ENCODE measurements at places on chromosomes 7 and 10.

- no peak for DNase-seq
Measured at GRCh38 chr10:93087846-93088245, 14.2 kb downstream of the CYP26A1 start.

DNA sequence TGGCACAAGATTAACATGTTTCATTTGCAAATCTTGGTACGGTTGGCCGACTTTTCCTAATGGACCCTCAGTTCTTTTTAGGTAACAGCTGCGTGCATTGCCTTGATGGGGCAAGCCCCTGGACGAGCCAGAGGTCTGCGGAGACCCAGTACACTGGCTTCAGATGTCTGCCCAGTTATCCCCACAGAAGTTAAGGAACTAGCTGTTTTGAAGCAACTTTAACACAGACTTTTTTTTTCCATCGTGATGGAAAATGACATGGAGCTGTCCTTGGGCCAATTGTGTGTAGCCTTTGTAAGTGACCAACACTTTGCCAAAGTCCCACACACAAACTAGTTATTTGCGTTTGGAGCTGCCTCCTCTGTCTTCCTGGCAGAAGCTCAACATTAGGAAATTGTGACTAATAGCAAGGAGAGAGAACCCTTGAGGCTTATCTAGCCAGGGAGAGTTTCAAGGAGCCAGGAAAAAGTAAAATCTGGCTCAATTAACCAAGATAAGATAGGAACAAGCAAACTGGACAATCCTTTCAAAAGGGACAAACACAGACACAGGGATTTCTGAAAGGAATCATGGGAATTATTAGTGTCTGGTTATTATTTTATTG lies 99.6 kb upstream of the BMPER start:
- no peak for DNase-seq

DNA sequence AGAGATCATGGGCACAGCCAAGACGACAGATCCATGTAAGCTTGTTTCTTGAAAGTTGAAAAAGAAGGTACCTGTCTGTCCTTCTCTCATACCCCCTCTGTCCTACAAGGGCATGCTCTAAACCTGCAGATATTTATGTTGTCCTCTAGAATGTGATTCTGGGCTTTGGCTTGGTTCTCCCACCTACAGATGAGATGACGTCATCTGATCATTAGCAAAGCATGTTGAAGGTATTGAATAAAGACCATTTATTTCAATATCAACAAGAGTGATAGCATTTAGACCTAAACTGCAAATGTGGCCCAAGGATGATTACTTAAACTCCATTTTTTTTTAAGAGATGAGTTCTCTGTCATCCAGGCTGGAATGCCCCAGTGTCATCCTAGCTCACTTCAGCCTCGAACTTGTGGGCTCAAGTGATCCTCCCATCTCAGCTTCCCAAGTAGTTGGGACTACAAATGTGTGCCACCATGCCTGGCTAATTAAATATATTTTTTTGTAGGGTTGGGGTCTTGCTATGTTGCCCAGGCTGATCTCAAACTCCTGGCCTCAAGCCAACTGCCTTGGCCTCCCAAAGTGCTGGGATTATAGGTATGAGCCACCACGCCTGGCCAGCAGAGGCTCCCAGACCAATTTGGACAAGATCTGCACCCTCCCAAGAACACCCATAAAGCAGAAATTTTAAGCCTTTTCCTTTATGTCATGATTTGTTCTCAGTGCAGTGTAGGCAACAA lies 184.2 kb downstream of the PRPF18 start:
- no peak for DNase-seq

DNA sequence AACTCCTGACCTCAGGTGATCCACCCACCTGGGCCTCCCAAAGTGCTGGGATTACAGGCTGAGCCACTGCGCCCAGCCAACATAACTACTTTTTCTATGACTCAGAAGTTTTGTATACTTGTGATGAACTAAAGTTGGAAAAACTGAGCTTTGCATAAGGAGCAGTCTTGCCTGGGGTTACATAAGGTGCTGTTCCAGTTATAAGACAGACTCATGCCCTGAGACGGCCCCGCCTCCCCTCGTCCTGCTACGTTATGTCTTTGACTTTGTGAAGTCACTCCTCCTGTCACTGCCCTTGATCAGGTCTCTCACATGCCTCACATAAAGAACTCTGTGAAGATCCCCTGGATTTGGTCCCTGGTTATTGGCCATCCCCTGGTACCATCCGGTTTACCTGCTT lies 40.4 kb upstream of the OPN4 start:
- DNase-seq = no peak

GRCh38 chr7:28939844-28940544 lies 18.1 kb downstream of the TRIL start:
- no peak for DNase-seq

- peak; percentile 71 for DNase-seq
Measured at GRCh38 chr7:27424231-27424630, 181.6 kb downstream of the EVX1 start.

DNA sequence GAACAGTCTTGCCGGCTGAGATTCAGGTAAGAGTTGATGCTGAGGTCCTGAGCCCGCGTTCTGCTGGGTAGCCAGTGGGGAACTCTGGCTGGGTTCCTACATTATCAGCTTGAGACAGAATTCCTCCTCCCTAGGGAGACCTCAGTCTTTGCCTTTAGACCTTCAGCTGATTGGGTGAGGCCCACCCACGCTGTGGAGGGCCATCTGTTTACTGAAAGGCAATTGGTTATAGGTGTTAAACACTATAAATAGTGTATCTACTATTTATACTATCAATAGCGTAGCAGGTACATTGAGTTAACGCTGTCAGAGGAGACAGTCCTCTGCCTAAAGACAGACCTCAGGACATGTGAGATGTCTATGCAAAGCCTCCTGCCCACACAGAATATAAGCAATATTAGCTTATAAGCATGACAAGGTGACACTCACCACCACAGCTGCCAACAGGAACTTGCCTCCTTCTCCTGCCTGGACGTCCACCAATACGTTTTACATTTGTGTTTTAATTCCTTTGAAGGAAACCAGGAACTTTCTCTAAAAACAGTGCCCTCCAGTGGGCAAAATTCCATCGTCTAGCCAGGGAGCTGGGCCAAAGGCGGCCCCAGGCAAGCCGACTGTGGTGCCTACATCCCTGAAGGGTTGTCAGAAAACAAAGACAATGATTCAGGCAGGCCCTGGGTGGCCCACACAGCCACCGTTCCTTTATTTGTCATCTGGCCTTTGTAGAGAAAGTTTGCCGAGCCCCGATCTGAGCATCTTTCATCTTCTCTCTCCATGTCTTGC lies 58.8 kb downstream of the INSIG1 start:
- no peak for DNase-seq

DNA sequence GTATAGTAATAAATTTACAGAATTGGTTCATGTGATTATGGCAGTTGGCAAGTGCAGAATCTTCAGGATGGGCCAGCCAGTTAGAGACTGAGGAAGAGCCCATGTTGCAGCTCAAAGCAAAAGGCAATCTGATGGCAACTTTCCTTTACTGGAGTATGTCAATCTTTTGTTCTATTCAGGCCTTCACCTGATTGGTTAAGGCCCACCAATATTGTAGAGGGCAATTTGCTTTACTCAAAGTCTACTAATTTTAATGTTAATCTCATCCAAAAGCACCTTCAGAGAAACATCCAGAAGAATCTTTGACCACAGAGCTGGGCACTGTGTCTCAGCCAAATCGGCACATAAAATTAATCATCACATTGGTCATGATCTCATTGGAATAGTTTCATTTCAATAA lies 20.0 kb upstream of the POM121L12 start:
- DNase-seq = no peak

- no peak for DNase-seq
Measured at GRCh38 chr10:23310404-23310803, 34.2 kb downstream of the C10orf67 start.

- DNase-seq = no peak
Measured at GRCh38 chr10:49115015-49115795, at the start of gene VSTM4. Gene VSTM4, minus strand, starts transcription at chr10:49115522. Its CDS starts 37 bp downstream, at chr10:49115485.

DNA sequence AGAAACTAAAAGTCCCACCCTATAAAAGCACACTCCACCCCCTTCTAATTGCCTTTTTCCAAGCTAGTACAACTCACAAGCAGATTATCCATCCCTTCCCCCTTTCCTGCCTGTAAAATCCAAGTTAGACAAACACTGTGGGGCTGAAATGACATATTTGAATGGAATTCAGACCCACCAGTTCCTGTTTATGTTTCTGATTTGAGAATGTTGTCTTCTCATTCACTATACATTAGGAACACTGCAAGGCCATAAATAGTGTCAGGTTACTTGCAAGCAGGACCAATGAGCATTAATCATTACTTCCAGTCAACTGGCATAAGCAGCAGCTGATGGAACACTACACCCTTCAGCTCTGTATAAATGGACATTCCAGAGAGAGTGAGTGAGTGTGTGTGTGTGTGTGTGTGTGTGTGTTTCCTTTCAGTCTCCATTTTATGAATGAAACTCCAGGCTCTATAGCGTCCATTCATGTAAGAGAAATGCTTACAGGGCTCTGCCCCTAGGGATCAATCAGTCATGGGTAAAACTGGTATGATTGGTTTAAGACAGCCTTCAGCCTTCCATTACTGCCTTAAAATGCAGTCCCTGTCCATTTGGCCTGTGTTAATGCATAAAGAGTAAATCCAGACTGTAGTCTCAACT lies 69.3 kb downstream of the ETV1 start:
- peak; percentile 36 for DNase-seq

- no peak for DNase-seq
Measured at GRCh38 chr10:124693801-124694416, 50.3 kb downstream of the FAM53B start.

DNA sequence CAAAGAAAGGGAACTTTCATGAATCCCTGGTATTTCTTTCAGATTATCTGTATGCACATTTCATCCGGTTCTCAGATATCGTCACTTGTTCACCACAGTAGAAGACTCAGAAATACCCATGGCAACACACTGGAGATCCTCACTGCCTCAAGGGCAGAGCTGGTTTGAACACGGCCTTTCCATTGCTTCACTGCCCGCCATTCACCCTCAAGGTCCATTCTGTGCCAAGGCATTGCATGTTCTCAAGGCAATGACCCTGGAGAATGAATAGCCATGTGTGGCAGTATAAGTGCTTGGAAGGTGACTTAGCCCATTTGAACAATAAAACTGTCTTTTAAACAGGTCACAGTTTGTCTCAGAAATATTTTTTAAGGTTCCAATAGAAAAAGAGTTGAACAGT lies 606.5 kb downstream of the IPMK start:
- no peak for DNase-seq

DNA sequence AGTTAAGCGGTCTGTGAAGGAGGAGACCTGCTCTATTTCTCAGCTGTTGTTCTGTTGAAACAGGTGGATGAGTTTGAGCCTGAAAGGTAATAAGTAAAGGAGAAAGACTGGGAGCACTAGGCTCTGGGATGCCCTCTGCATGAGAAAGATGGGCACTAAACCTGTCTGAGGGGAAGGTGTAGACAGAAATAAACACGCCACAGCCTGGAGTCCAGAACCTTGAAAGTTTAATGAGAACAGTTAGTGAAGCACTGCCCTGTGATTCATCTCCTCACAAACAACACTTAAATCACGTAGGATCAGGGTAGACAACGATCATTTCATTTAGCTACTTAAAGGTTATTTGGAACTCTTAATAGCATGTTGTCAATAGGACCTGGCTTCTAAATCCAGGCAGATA lies 193.1 kb downstream of the PHTF2 start:
- no peak for DNase-seq

- no peak for DNase-seq
Measured at GRCh38 chr10:102150970-102151773, 1.0 kb upstream of the NOLC1 start.

GRCh38 chr10:33715303-33715975 lies 381.0 kb upstream of the NRP1 start:
- DNase-seq = no peak

GRCh38 chr10:116554628-116555027 lies 8.9 kb downstream of the PNLIP start:
- DNase-seq = no peak

DNA sequence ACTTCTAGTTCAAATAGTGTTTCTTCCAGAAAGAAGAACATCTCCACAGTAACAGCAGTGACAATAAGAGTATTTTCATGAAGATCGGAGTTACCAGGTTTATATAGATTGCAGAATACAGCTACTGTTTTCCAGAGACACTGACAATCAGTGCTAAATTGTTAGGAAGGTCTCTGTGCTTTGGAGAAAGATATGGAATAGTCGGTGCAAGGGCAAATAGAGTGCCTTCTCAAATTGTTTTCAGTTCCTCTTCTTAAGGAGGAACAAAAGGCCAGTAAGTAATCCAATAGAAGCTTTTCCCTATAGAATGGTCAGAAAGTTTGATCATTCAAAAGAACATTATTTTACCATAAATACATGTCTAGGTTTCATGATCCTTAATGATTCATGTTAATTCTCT lies 2.6 kb upstream of the KIAA1217 start:
- DNase-seq = no peak

GRCh38 chr10:79447911-79448731 lies 2.7 kb upstream of the ZCCHC24 start:
- no peak for DNase-seq

GRCh38 chr7:107269790-107270189 lies 101.0 kb downstream of the HBP1 start:
- no peak for DNase-seq

DNA sequence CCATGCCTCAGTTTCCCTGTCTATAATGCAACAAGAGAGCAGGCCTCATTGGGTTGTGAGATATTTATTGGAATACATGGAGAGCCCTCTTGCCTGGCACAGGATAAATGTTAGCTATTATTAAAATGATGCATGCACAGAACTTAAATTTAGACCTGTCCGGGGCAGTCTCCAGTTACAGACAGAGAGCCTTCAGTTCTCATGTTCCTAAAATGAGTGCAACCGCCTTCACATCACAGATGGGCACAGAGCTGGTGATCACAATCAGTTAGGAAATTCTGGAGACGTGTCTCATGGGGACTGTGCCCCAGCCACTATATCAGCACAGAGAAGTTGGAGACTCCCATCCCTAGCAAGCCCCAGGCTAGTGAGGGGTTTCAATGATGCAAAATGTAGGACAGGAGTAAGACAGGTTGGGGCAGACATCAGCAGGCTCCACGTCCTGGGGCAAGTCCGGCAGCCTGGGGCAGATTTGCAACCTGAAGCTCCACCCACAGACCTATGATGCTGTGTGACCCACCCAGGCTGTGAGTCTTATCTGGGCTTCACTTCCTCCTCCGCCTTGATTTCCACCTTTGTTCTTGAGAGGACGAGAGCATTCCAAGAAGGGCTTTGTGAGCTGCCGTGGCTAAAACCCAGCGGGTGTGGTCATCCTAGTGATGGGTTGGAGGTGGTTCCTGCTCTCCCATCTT lies 49.4 kb downstream of the CXCL12 start:
- no peak for DNase-seq

- peak; percentile 32 for DNase-seq
Measured at GRCh38 chr7:157432957-157433576, 96.3 kb downstream of the DNAJB6 start.

DNA sequence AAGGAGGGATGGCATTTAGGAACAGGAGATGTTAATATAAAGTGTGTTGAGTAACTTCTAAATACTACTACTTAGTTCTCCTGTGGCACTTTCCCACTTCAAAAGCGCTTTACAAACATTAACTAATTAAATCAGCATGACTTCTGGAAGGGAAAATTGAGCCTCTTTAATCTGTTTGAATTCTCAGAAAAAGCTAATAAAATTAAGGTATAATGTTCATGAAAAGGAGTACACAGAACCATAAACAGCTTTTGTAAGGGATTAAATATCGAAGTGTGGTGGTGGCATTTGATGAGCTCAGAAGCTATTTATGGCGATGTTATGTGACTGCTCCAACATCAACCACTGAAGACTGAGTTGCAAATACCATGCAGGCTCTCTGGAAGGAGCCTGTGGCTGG lies 10.2 kb upstream of the VAX1 start:
- no peak for DNase-seq

- no peak for DNase-seq
Measured at GRCh38 chr7:152602962-152603361, 73.0 kb downstream of the XRCC2 start.

All from colonic mucosa (tissue), 4 donors.